SK-MEL-5 (cell line): ENCODE measurements at places on chromosomes 7 and 10. TPM values are rescaled to one million over a fixed set of nuclear protein-coding genes. Genes with fewer than 3 reads are reported as not detected.

Gene UCMA
- not detected in 2 replicates for total RNA-seq

Gene CYP2C18
- total RNA-seq, result not detected in 2 replicates

DNA sequence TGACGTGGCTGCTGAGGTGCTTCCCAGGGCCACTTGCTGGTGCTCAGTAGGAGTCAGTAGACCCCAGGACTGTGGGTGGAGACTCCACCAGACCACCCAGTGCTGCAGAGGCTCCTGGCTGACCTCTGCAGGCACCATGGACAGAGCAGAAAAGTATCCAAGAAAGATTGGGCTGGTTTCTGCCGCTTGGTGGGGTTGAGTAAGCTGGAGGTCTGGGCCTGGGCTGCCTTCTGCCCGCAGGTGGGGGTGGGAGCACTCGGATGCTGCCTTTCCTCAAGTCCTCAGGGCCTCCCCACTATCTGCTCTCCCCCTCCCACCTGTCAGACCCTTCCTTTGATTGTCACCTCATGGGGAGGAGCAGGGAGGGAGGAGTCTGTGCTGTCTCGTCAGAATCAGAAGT lies 91.6 kb downstream of the WDR37 start:
- DNase-seq, result no peak

DNA sequence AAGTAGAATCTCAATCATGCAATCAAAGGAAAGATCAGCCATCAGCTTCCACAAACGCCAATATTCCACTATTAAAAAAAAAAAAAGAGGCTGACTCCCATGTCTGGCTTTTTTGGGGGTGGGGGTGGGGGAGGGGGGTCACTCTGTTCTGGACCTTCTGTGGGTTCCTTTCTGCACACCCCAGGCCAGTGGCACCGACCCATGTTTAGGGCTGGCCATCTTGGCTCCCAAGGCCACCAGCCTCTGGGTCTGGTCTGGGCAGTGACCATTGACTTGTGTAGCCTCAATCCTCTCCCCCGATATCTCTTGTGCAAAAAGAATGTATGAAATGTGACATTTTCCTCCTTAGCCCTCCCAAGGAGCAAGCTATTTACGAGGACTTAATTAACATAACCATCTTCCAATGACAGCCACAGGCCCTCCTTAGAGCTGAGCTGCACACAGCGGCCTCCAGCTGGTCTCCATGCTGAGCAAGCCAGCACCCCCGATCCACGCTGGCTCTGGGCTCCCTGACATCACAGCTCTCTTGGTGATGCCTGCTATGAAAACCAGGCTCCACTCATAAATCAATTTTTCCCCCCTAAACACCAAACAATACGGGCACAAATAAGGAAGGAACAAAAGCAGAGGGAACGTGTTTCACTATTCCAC lies 100.1 kb downstream of the ZRANB1 start:
- no peak for DNase-seq
